ENCODE measurements at places on chromosomes 16 and 17. TPM values are rescaled to one million over a fixed set of nuclear protein-coding genes. Genes with fewer than 3 reads are reported as not detected.
A peak's percentile ranks its signal among the peaks of the same experiment; 100 is the strongest.

Gene NEUROD2
- not detected for total RNA-seq

Gene CHST4
- total RNA-seq: not detected

Gene TUBG1
- total RNA-seq: 85.5 TPM

Gene CD300LF
- not detected for total RNA-seq

Gene NXPH3
- 0.25 TPM for total RNA-seq

Gene CA10
- total RNA-seq: not detected

Gene CES4A
- total RNA-seq: 29.8 TPM

Gene NUP85
- 115 TPM for total RNA-seq

Gene SCNN1G
- total RNA-seq: not detected

- H3K36me3 ChIP-seq: no peaks in the 10 kb centered on the region
- no peaks in the 10 kb centered on the region for H3K27me3 ChIP-seq
- H3K4me3 ChIP-seq: no peak overlapping the region
- no peak overlapping the region for H3K27ac ChIP-seq
- DNase-seq: no peak
- H3K4me1 ChIP-seq: no peaks in the 10 kb centered on the region
Observed at GRCh38 chr16:49543631-49543946, 170.0 kb downstream of the C16orf78 start.

GRCh38 chr17:72049914-72050313 is 70.9 kb upstream of the SOX9 start:
- DNase-seq: no peak
- no peak overlapping the region for H3K27ac ChIP-seq
- H3K4me3 ChIP-seq: no peak overlapping the region
- no peaks in the 10 kb centered on the region for H3K4me1 ChIP-seq
- no peaks in the 10 kb centered on the region for H3K27me3 ChIP-seq

DNA sequence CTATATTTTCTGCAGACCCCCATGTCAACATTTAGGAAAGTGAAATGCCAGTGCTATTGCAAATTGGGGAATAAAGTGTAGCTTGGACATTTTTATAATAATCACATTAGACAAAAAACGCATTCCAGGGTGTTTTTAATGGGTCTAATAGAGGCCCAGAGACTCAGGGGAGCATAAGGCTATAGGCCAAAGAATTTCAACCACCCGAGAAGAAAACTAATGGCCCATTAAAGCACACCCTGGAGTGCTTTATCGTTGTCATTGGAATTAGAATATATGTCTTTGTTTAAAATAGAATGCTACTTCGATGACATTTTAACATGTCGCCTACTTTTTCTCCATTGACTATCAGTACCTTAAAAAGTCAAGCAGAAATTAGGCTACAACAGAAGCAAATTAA is 414.1 kb upstream of the CDH8 start:
- no peaks in the 10 kb centered on the region for H3K4me1 ChIP-seq
- no peak for DNase-seq
- H3K27ac ChIP-seq: no peak overlapping the region
- no peaks in the 10 kb centered on the region for H3K36me3 ChIP-seq

DNA sequence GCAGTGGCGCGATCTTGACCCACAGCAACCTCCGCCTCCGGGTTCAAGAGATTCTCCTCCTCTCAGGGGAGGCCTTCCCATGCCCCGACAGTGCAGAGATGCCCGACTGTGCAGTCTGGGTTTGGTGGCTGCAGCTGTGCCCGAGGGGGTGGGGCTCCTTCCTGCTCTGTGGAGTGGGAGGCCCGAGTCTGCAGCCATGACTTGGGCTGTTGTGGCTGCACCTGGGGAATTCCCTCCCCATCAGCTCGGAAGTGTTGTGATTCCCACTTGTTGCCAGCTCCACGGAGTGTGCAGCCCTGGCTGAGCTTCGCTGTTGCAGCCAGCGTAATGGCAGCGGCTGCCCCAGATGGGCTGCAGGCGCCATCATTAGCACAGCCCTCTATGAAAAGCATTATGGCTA is 66.4 kb upstream of the SMIM36 start:
- no peaks in the 10 kb centered on the region for H3K4me1 ChIP-seq
- H3K27ac ChIP-seq: no peak overlapping the region
- no peak overlapping the region for H3K4me3 ChIP-seq
- peaks cover 29% of the 10 kb centered on the region for H3K27me3 ChIP-seq
- no peak for DNase-seq

- no peaks in the 10 kb centered on the region for H3K4me1 ChIP-seq
- no peak overlapping the region for H3K27ac ChIP-seq
- H3K4me3 ChIP-seq: no peak overlapping the region
- no peaks in the 10 kb centered on the region for H3K27me3 ChIP-seq
Observed at GRCh38 chr16:68973611-68974120, 130.3 kb downstream of the TANGO6 start.

DNA sequence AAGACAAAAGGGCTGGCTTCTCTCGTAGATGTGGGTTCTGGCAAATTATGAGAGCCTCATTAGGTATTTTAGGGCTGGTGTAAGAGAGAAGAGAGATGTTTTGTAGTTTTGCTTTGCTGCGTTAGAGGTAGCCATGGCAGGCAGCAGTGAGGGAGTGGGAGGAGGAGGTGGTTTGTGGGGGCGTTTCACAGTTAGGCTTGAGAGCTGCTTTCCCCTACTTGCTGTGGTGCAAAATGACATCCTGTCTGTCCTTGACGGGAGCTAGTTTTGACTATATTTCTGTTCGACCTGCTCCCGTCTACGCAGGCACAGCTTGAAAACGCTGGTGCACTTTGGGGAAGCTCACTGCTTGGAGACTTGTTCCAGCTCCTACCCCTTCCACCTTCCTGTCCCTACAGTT is 75.5 kb downstream of the SLC5A11 start:
- DNase-seq: no peak
- no peak overlapping the region for H3K4me3 ChIP-seq
- peaks cover 32% of the 10 kb centered on the region for H3K36me3 ChIP-seq
- no peaks in the 10 kb centered on the region for H3K27me3 ChIP-seq

GRCh38 chr16:12531937-12532336 is 271.8 kb downstream of the CPPED1 start:
- peaks cover 11% of the 10 kb centered on the region for H3K36me3 ChIP-seq
- H3K27ac ChIP-seq: peak overlapping the region; percentile 10
- no peak for DNase-seq
- H3K27me3 ChIP-seq: no peaks in the 10 kb centered on the region

GRCh38 chr16:11562941-11563340 is 23.8 kb downstream of the LITAF start:
- no peak for DNase-seq
- no peaks in the 10 kb centered on the region for H3K27me3 ChIP-seq
- peaks cover 43% of the 10 kb centered on the region for H3K36me3 ChIP-seq
- no peak overlapping the region for H3K4me3 ChIP-seq
- H3K27ac ChIP-seq: peak overlapping the region; percentile 78

- H3K4me3 ChIP-seq: no peak overlapping the region
- no peaks in the 10 kb centered on the region for H3K27me3 ChIP-seq
- no peaks in the 10 kb centered on the region for H3K4me1 ChIP-seq
Observed at GRCh38 chr16:88003316-88003715, 52.1 kb downstream of the BANP start.

DNA sequence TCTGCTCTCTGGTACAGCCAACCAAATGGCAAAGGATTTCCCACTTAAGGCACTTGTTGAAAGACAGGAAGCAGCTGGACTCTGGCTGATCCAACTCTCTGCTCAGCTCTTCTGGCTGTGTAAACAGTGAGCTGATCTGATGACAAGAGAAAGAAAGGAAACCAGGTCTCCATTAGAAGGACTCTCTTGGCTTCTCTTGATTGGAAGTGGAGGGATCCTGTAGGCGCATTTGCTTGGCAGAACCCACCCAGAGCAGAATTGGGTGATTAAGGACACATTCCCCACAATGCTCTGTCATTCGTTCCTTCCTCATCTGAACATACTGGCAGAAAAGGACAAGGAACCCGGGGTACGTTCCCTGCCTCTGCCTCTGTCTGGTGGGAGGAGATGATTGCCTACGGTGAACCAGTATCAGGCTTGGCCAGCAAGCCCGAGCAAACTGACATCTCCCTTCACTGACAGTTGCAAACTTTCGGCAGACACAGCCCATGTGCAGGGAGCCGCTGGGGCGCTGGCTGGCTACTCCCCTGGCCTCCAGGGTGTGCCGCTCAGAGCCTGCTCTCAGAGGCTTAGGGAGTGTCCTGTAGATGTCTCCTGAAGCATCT is 29.1 kb downstream of the LDHD start:
- DNase-seq: no peak
- H3K4me3 ChIP-seq: no peak overlapping the region
- no peak overlapping the region for H3K27ac ChIP-seq
- no peaks in the 10 kb centered on the region for H3K27me3 ChIP-seq
- H3K36me3 ChIP-seq: peaks cover 22% of the 10 kb centered on the region

- H3K27ac ChIP-seq: peak overlapping the region; percentile 53
- no peaks in the 10 kb centered on the region for H3K27me3 ChIP-seq
- DNase-seq: peak; percentile 40
- peaks cover 60% of the 10 kb centered on the region for H3K36me3 ChIP-seq
Observed at GRCh38 chr16:86549076-86549892, 5.8 kb downstream of the MTHFSD start.

GRCh38 chr17:7411427-7411750 is 3.7 kb downstream of the NLGN2 start:
- no peaks in the 10 kb centered on the region for H3K36me3 ChIP-seq
- no peak overlapping the region for H3K27ac ChIP-seq
- H3K4me3 ChIP-seq: no peak overlapping the region

GRCh38 chr17:56866496-56866895 is 32.5 kb downstream of the DGKE start:
- H3K4me3 ChIP-seq: no peak overlapping the region
- H3K27ac ChIP-seq: no peak overlapping the region
- peaks cover 8% of the 10 kb centered on the region for H3K4me1 ChIP-seq

DNA sequence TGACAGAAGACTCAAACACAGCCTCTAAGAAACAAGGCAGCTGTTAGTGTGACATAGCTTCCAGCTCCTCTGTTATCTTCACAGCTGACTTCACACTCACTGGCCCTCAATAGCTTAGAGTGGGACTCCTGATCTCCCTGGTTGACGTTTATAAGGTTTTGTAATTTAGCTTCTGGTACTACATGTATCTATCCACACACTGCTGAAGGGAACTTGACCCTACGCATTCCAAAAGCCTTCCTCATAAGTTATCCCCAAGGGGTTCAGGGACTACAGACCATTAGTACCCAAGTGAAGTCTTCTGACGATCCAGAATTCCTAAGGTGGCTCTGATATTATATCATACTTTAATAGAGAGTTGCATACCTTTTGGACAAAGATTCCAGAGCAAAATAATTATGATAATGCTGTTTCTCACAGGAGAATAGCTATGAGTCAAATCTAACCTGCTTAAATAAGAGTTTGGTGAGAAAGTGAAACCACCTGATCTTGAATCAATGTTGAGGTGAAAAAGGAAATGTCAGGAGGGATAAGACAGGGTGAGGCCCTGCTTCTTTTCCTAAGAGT is 14.5 kb downstream of the ACACA start:
- no peak overlapping the region for H3K4me3 ChIP-seq
- H3K36me3 ChIP-seq: no peaks in the 10 kb centered on the region
- no peaks in the 10 kb centered on the region for H3K27me3 ChIP-seq
- peaks cover 26% of the 10 kb centered on the region for H3K4me1 ChIP-seq
- H3K27ac ChIP-seq: no peak overlapping the region

GRCh38 chr16:31200821-31201568 is 1.6 kb downstream of the PYCARD start:
- DNase-seq: peak; percentile 56
- H3K4me3 ChIP-seq: peak overlapping the region; percentile 82
- no peaks in the 10 kb centered on the region for H3K27me3 ChIP-seq
- H3K27ac ChIP-seq: peak overlapping the region; percentile 77

DNA sequence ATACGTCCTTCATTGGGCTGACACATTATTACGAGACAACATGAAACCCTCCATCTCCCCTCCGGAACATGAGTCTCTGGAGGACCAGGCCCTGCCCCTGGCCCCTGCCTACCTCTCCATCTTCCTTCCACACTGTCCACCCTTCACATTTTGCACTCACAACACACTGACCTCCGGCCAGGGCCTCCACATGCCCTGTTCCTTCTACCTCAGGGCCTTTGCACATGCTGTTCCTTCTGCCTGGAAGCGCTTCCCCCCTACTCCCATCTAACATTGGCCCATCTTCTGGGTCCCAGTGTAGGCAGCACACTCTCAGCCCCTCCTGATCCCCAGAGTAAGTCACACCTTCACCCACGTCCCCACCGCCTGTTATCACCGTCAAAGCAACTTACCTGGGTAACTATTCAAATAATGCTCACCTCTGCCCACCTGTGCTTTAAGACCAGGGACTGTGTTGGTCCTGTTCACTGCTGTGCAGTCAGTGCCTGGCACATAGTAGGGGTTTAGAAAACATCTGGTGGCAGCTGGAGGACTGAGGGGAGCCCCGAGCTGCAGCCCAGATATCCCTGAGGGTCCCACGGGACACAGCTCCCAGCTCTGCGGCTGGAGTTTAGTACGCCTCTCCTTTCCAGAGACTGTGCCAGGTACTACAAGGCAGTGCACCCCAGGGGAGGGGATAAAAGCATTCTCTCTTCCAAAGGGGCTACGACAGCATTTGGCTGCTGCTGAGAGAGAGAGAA is 27.2 kb downstream of the RPH3AL start:
- no peaks in the 10 kb centered on the region for H3K4me1 ChIP-seq
- no peaks in the 10 kb centered on the region for H3K36me3 ChIP-seq
- H3K4me3 ChIP-seq: no peak overlapping the region
- H3K27me3 ChIP-seq: peaks cover 4% of the 10 kb centered on the region

DNA sequence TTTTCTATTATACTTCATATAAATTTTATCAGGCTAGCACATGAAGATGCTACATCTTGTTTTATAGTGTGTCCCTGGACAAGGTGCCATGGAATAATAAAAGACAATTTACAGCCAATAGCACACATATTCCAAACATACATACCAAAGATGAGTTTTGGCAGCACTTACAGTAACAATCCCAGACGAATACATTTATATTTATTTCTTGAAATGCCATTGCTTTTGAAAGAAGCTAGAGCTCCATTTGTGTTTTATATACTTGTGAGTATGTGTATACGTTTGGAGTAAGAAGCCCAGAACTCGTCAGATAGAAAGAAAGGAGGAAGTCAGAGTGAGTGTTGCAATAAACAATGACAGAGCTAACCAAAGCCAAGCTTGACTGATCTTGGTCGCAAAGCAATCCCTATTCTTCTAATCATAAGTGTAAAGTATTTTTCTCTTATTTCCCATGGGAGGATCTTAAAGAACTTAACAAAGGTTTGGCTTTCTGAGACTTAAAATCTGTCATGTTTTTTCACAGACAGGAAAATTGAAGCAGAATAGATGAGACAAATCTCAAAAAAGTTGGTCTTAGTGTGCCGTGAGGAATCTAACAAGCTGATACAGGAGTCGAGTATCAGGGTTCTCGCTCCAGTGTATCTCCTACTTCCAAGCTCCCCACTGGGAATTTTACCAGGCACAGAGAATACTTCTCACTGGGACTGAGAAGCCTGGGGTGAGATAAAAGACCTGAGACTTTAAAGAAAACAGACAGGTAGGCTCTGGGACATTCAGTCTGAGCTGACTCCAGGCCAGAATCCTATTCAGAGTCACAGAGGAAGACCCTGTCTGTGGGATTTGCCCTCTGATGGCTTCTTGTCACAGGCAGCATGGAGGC is 175.4 kb downstream of the AATF start:
- H3K36me3 ChIP-seq: peaks cover 49% of the 10 kb centered on the region
- H3K27ac ChIP-seq: no peak overlapping the region
- DNase-seq: no peak
- no peaks in the 10 kb centered on the region for H3K27me3 ChIP-seq
- H3K4me3 ChIP-seq: no peak overlapping the region
- no peaks in the 10 kb centered on the region for H3K4me1 ChIP-seq

GRCh38 chr16:27318392-27319256 is 4.8 kb downstream of the IL4R start:
- no peaks in the 10 kb centered on the region for H3K27me3 ChIP-seq
- peak overlapping the region; percentile 100 for H3K4me3 ChIP-seq
- peaks cover 95% of the 10 kb centered on the region for H3K36me3 ChIP-seq
- peak overlapping the region; percentile 98 for H3K27ac ChIP-seq
- peak; percentile 54 for DNase-seq

Data from activated T-helper 2 cell treated with anti-CD3 and anti-CD28 coated beads, Interferon-gamma antibody, Interleukin-2, Interleukin-4, amounts not matched to agents 10 μg/mL and 5 μg/mL and 100 μg/mL, durations not matched to agents 14 hours and 24 hours and 36 hours (primary cell).